GM19239 (cell line): ENCODE measurements at places on chromosomes 5 and 9.

DNA sequence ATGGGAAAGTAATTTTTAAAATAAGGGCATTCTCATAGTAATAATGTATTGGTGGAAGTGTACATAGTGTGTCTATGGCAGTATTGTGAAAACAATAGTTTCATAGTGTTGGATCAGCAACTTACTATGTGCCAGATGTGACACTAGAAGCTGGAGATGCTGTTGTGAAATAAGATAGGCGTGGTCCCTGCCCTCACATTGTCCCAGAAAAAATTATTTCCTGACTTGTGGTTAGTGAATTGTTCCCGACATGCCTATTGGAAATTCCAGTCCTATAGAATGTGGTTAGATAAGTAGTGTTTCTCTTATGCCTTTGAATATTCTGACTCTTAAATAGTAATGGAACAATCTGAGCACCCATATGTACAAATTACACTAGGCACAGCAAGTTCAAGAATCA is 55.3 kb upstream of the MTAP start:
- no peak for DNase-seq

GRCh38 chr5:149500922-149501582 is 50.2 kb downstream of the CSNK1A1 start:
- no peak for DNase-seq

DNA sequence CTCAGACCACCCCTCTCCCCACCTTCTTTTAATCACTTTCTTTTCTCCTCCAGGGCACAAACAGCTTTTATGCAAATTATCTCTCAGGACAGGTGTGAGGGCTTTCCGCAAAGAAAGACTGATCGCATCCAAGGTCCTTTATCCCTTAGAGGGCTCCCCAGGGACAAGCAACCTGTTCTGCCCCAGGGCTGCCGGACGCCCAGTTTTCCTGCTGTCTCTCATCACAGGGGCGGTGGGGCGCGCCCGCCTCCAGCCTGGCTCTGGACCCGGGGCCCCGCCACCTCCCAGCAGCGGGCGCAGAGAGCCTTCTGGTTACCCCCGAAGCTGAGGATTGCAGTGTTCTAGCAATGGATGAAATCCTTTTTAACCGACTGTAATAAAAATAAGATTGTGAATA is 266.1 kb downstream of the CWC27 start:
- no peak for DNase-seq

GRCh38 chr9:121194730-121195129 is 6.9 kb downstream of the RAB14 start:
- DNase-seq: no peak

DNA sequence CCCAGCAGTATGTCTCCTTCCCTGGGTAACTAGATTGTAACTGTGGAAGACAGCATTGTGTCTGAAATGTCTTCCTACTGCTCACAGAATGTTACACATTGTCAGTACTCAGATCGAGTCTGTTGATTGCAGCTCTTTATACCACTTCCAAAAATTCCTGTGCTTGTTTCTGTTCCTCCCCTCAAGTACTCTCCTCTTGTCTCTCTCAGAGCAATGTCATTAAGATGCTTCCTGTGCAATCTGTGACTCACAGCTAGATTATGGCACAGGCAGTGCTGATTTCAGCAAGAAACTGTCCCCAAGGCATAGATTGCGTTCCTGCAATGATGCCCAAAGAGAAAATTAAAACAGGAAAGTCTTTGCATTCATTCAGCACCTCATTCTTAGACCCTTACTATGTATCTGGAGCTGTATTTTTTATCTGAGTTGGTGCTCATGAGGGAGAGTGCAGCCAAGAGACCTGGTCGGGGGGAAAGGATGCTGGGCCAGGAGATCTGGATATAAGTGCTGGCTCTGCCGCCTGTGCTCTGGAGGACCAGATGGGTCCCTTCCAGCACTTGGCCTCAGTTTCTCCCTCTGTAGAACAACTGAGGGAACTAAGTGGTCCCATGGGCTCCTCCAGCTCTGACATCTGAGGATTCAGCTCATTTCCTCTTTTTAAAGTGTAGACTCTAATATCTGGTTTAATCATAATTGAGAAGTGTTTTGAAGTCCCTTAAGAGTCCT is 40.8 kb upstream of the GNPDA1 start:
- no peak for DNase-seq

DNA sequence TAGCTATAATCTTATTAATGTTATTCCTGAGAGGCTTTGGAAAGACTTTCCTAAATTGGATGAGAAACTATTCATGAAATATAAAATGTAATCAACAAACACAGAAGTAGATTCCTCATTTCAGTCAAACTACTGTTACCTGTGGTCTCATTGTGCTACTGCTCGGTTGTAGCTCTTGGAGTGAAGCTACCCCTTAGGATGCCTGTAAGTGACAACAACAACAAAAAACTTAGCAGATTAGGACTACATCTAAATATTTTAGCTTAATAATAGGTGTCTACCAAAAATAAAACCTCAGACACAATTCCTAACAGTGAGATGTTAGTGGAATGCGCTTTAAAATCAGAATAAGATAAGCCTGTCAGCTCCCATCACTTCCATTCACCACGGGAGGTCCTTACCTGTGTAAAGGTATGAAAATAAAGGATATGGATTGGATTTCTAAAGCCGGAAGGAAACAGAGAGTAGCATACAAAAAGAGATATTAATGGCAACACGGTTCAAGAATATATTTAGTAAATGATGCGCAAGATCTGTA is 369.2 kb downstream of the OSTF1 start:
- DNase-seq: no peak

- DNase-seq: no peak
Measured at GRCh38 chr5:10577371-10578292, 13.8 kb downstream of the ANKRD33B start.

DNA sequence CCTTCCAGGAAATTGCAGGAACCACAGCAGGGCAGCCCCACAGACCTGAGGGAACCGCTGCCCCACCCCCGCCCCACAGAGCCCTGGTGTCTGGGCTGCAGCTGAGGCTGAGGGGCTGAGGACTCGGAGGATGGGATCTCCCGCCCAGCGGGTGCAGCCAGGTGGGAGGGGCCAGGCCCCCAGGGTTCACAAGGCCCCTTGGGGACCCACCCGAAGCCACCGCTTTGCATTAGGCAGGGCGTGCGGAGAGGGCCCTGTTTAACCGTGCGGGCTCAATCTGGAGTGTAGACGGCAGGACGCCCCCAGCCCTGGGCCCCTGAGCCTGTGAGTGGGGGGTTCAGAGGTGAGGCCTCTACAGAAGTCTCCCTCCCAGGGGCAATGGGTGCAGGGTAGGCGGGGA is 10.8 kb downstream of the NOTCH1 start:
- no peak for DNase-seq

GRCh38 chr5:132708645-132709044 is 28.7 kb downstream of the KIF3A start:
- no peak for DNase-seq

GRCh38 chr5:52786949-52787599 is 642 bp upstream of the ITGA1 start:
- DNase-seq: no peak

GRCh38 chr9:12684974-12685373 is 8.2 kb upstream of the TYRP1 start:
- DNase-seq: no peak

DNA sequence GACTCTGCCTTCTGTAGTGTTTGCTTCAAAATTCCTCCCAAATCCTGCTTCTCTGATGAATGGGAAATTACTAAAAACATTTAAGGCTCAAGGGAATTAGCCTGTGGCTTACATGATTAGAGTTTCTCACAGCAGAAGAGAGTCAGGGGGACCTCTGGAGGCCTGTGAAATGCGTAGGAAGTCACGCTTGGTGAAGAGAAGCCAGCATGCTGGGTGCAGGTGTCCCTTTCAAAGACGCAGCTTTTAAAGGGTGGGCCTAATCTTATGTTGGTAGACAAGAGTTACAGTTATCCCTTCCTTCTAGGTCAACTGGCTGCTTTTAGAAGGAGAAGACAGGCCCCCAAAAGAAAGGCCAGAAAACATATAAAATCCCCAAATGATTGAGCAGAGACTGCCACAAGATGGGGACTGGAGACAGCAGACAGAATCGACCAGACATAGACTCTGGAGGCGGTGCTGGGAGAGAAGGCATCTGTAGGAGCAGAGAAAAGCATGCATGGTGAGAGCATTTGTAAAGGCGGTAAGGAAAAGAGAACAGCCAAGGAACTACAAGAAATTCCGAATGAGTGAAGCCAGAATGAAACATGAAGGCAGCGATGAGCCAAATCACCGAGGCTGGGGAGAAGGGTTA is 42.3 kb downstream of the B4GALT1 start:
- DNase-seq: no peak

DNA sequence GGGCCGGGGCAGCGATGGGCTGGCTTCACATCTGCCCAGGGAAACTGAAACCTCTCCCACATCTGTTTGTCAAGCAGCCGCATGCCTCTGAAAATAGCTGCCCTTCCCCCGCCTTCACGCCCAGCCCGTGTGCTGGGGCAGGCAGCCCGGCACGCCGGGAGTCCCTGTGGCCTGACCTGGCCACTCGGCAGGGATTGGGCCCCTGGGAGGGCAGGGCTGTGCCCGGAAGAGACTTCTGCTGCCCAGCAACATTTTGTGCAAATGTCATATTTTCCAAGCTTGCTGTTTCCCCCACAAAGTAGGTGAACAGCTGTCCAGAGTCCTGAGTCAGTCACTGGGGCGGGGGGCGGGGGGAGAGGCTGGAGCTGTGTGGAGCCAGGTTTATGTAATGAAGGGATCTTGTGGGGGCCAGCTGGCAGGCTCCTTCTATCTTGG is 8.2 kb downstream of the COL27A1 start:
- DNase-seq: no peak

DNA sequence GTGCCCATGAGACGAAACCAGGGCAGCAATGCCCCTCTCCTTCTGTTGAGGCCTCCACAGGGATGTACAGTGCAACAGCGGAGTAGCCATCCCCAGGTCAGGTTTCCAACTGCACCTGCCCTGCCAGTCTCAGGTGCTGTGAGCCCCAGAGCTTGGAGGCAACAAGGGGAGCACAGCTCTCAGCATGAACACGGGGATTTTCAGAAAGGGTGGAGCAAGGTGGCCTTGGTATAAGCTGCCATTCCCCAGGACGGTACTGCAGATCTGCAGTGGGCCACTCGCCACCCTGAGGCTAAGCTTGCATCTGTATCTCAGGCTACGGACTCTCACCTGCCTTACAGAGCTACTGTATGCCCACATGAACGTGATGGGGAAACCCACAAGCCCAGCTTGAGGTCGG is 103.6 kb downstream of the GABBR2 start:
- no peak for DNase-seq

DNA sequence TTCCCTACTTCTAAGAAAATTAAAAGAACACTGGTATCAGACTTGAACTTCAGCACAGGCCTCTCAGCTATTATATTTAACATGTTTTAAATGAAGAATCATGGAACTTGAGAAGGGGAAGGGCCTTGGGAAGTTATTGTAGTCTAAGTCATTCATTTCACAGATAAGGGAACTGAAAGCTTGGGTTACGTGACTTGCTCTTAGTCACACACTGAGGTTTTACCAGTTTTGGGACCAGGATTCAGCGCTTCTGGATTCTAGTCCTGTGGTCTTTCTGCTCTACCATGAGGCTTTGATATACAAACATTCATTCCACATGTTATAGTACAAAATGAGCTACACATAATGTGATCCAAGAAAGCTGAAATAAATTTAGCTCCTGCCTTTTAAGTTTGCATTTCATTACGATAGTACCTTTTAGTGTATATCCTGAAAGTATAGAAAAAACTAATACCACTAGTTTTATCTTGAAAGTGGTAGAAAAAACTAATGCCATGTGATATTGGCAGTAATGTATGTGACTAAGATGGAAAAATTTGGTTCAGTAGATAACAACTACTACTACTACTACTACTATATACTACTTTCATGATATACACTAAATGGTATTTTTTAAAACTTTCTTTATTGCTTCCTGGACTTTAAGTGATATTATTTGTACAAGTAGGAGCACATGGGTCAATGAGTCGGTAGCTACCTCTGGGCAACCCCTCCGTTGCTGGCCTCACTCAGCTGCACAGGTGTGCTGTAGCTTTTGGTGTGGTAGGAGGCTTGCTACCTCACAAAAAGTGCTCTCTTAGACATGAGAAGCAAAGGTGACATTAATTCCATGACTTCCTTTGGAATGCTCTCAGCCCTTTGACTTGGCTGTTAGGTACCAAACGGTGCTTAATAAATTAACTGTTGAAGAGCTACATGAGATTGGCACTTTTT is 40.7 kb downstream of the F2RL2 start:
- peak; percentile 17 for DNase-seq

DNA sequence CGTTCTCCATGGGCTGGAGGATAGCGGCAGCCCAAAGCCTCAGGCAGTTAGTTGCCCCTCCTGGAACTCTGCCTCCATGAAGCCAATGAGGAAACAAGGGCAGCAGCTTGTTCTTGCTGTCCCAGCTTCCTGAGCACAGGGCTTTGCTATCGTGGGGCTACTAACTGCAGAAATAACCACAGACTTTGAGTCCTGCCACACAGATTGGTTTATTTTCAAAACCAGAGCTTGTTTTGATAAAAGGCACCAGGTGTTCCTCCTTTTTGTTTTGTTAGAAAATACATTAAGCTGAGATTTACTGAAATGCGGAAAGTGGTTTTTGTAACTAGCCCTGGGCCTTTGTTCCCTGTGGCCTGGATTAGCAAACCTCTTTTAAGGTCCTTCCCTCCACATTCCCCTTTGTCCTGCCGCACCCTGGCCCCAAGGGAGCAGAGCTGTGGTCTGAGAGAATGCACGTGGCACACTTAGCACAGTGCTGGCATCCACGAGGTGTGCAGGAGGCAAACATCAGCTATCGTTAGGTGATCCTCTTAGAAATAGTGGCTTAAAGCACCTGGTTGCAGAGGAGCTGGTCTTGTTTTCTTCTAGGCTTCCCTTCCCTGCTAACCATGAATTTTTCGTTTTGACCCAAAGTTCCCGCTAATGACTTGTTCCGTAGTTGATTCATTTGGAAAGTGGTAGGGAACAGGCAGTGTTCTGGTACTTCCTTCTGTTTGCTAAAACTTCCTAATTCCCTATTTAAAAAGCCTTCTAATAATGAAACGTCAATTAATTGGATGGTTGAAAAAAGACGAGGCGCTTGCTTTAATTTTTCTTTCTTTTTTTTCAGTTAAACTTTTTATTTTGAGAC is 21.5 kb downstream of the MVB12B start:
- no peak for DNase-seq

GRCh38 chr9:81266674-81267073 is 422.7 kb downstream of the TLE1 start:
- no peak for DNase-seq

- DNase-seq: no peak
Measured at GRCh38 chr9:98570663-98571440, 137.9 kb downstream of the GABBR2 start.
